ENCODE measurements at places on chromosomes 4 and X.

DNA sequence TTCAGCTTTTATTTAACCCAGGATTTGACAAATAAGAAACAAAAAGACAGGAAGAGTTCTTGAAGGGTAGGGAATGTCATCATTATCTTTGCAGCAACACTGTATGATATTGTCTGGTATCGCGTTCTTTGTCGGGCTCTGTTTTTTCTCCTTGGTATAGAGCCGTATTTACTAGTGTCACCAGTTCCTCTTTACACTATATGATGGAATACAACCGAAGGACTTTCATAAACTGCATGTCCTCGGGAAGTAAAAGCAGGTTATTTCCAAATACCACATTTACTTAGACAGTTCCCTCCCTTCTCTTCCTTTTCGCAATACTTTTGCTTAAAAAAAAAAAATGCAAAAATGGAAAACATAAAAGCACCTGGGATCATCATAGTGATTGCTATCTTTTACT is 96.6 kb upstream of the IL13RA1 start:
- DNase-seq, result no peak

- no peak for DNase-seq
Measured at GRCh38 chr4:73434311-73434710, 1.7 kb upstream of the AFP start.

GRCh38 chr4:169033660-169034059 is 23.6 kb upstream of the CBR4 start:
- DNase-seq, result no peak

DNA sequence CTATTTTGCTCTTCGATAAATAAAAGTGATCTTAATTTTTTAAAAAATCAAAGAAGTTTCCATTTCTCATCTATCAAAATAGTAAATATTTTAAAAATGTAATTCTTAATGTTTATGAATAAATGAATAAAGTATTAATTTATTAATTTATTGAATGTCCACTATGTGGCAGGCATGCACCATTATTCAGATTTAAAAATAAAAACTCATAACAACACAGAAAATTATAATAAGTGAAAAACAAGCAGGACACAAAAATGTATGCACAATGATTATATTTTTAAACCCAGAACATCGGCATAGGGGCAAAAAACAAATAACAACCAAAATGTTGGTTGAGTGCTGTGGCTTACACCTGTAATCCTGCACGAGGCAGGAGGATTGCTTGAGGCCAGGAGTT is 5.3 kb upstream of the PYURF start:
- DNase-seq, result no peak

- DNase-seq, result no peak
Measured at GRCh38 chr4:33160126-33160525, 2440.0 kb downstream of the PCDH7 start.

DNA sequence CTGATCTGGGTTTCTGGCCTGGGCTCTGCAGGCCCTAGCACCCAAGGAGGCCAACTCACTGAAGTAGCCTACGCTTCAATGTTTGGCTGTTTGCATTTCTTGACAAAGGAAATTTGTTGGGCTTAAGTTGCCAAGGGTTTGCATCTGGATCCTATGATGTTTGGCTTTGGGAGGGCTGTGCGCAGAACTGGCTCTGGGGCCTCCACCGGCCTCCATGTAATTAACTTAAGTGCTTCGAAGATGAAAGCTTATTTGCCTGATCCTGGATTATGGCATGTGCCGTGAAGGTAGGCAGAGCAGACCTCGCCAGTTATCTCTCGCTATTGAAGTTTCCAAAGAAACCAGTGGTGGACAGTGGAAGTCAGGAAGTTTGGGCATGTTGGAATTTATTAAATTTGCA is 124.3 kb upstream of the STX18 start:
- DNase-seq, result no peak

DNA sequence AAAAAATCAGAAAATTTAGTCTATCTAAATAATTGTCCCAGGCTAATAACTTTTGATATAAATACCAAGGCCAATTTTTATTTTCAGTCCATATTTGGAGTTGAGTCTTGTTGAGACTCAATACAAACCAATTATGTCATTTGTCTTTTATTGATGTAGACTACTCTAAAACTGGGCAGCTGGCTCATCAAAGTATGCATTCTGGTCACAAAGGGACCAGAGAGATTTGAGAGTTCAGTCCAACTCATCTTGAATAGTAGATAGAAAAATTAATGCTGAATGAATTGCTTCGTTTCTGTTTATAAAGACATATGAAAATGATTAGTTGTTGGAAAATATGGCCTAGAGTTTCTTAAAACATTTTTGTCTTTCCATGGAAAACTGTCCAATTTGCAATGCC is 412.5 kb upstream of the KLHL4 start:
- no peak for DNase-seq

DNA sequence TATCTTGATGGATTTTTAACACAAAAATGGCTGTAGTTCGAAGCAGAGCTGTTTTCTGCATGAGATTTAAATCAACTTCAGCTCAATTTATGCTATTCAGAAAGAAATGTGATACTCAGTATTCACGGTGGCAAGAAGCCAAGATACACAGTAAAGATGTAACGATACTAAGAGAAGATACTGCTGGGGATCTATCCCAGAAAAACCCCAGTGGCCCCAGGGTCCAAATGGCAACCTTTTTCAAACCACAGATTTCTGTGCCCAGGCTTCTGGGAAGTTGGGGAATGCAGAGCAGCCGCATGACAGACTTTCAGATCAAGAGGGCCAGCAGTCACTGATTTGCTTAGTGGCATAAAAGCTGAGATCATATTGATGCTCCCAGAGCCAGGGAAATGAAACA is 353.9 kb downstream of the AFF2 start:
- DNase-seq, result no peak

DNA sequence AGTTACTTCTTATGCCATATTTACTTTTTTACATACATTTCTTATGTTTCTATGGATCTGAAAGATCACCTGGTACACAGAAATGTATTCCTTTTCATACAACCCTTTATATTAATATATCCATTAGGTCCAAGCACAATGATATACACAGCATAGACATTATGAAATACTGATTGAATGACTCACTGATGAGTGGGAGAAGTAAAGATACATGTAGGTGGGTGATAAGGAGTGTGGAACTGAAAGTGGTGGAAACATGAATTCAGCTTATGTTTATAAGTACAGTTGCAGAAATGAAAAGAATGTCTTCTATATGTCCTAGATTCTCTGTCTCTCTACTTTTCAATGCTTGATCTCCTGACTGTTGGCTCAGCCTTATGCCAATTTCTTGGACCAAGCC is 87.9 kb downstream of the YIPF7 start:
- DNase-seq, result no peak

DNA sequence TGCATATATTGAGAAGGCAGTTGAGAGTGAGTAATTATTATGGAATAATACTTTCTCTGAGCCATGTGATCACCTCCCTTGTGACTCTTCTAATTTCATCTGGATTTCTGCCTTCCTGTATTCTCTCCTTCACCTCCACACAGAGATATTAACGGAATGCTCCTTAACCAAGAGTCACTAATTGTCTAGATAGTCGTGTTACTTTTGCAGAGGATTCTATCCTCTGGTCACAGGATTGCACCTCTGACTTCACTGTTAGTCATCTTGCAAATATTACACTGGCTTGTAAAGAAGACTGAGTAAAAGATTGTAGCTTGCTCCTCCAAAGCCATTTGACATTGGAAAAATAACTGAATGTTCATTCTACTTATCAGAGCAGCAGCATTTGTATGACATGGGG is 160.9 kb downstream of the SH2D1A start:
- no peak for DNase-seq

DNA sequence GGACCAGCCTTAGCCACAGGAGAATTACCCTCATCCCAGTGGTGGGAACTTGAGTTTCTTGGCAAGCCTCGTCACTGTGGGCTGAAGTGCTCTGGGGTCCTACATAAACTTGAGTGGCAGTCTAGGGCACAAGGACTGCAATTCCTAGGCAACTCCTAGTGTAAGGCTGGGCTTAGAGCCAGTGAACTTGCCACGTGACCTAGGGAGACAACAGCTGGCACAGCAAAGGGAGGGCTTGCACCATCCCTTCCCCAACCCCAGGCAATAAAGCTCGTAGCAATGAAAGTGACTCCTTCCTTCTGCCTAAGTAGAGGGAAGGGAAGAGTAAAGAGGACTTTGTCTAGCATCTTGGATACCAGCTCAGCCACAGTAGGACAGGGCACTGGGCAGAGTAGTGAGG is 81.8 kb downstream of the TEX11 start:
- DNase-seq, result no peak

DNA sequence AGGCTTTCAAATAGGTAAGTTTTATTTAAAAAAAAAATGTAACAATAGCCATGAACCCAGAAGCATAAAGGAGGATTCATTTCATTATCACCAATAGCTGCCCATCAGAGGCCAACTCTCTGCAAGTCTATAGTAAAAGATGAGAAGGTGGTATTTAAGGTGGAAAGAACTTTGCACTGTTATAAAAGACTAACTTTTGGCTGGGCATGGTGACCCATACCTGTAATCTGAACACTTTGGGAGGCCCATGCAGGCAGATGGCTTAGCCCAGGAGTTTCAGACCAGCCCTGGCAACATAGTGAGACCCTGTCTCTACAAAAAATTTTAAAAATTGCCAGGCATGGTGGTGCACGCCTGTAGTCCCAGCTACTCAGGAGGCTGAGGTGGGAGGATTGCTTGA is 43.3 kb downstream of the RPS3A start:
- no peak for DNase-seq

DNA sequence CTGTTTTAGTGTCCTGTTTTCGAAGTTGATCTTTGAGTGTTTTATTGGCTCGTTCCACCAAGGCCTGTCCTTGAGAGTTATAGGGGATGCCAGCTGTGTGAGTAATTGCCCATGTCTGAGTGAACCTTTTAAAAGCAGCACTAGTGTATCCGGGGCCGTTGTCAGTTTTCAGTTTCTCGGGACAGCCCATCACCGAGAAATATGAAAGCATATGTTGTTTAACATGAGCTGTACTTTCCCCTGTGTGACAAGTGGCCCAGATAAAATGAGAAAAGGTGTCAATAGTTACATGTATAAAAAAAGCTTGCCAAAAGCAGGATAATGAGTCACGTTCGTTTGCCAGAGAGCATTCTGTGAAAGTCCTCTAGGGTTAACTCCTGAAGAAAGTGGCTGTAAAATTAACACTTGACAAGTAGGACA is 48.6 kb upstream of the RASSF6 start:
- no peak for DNase-seq

DNA sequence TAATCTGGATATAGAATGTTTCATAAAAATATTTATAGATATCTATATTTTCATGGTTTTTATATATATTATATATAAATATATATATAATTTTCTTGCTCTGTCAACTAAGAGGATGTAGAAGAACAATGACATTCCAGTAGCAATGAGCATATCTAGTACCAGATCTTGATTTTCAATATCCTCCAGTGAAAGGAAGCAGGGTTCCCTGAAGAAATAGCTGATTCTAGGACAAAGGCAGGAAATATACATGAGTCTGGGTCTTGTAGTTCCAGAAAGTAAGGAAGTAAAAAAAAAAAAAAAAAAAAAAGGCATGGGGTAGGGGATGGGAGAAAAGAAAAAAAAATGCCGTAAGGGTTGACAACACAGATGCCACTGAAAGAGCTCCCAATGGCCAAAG is 241.4 kb downstream of the RASL11B start:
- DNase-seq, result no peak

DNA sequence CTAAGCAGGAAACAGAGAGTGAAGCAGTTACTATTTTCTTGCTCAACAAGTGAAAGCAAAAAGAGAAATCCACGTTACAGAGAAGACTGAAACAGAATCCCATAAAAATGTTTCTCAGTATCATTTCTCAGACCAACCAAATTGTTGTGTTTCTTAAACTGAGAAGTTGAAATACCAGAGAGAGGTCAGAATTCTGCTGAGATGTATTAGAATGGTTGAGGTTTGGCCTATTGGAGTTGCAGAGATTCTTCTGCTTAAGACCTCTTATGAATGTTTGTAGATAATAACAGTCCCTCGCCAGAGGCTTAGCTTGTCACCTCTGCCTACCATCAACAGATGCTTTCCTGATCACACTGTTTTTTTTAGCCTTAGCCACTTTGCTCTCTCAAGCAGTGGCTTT is 481.4 kb downstream of the TRIML1 start:
- DNase-seq, result no peak

GRCh38 chrX:1205681-1206611 is 6.5 kb downstream of the CRLF2 start:
- DNase-seq, result no peak

DNA sequence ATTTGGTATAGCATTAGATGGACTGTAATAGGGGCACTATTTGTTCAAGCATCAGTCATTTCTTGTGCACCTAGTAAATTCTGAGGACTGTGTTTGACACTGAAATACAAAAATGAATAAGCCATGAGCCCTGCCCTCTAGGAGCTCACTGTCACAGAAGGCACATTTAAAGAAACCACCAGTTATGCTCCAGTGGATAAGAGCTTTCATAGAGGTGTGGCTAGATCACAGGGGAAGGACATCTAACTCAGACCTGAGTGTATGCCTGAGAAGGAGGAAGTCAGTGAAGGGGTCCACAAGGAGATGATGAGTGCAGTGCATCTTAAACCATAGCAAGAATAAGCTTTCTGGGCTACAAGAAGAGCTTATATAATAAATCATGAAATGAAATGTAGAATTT is 40.1 kb downstream of the BTC start:
- no peak for DNase-seq
